ENCODE measurements at places on chromosomes 4 and X.

DNA sequence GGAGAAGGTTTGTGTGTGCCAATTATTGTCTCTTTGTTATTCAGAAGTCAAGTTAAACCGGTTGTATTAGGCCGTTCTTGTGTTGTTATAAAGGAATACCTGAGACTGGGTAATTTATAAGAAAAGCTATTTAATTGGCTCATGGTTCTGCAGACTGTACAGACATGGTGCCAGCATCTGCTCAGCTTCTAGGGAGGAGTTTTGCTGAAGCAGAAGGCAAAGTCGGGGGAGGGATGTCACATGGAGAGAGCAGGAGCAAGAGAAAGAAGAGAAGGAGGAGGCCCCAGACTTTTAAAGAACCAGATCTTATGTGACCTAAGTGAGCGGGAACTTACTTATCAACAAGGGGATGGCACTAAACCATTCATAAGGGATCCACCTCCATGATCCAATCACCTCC is 349.3 kb upstream of the PCDH18 start:
- no peak for DNase-seq

DNA sequence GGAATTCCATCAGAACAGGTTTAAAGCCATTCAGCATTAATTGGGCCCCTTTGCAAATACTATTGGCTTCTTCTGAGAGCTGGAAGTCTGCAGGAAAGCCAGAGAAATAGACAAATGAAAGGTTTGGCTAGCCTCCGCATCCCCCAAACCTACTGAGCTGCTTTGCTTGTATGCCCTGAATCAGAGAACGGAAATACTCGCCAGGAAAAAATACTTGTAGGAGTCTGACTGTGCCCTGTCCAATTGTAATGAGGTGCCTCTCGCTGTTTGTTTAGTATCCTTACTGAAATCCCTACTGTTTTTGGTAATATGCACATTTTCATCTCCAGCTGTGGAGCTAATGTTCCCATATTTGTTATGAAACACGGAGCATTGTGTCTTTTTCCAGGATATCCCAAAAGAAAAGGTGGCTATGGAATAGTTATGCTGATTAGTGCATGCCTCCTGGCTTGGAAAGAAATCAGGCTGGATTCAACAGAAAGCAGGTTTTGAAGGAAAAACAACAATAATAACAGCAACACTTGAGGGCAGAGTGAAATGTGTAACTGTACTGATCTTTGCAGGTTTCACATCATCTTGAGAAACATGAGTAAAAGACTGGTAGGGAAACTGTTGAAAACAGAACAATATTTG is 50.7 kb upstream of the NLGN4X start:
- DNase-seq = no peak

GRCh38 chr4:57114973-57115372 is 4.8 kb upstream of the IGFBP7 start:
- DNase-seq = no peak

DNA sequence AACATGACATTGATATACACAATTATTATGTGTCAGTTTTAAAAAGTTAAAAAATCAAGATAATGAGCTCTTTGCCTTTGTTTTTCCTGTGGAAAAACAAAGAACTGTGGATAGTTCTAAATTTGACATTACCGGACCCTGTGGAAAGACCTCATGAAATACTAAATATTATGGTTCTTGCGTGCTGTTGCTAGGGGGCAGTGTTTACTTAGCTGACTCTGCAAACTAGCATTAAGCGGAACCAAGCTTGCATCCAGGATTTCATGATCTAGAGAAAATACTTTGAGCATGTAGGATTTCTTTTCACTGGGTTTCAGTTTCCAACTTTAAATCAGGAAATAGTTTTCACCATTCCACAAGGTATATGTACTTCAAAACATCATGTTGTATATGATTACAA is 33.6 kb downstream of the CLCN4 start:
- no peak for DNase-seq

GRCh38 chrX:131405497-131405896 is 116.4 kb upstream of the IGSF1 start:
- no peak for DNase-seq

DNA sequence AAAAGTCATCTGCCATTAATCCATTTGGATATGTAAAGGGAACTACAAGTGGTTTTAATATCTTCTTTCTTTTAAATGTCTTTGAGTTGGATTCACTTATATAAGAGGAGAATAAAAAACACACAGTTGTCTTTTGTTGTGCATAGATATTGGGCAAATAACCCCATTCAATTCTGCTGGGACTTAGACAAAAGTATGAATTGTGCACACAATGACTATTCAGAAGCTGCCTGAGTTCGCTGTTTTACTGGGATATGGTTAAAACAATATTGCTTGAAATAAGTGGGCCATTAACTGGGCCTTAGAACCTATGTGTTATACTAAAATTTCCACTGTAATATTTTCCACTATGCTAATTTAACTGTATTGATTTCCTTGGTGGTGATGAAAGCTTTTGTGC is 71.7 kb downstream of the PCYT1B start:
- no peak for DNase-seq

- no peak for DNase-seq
Measured at GRCh38 chr4:38386005-38386551, 277.9 kb upstream of the KLF3 start.

DNA sequence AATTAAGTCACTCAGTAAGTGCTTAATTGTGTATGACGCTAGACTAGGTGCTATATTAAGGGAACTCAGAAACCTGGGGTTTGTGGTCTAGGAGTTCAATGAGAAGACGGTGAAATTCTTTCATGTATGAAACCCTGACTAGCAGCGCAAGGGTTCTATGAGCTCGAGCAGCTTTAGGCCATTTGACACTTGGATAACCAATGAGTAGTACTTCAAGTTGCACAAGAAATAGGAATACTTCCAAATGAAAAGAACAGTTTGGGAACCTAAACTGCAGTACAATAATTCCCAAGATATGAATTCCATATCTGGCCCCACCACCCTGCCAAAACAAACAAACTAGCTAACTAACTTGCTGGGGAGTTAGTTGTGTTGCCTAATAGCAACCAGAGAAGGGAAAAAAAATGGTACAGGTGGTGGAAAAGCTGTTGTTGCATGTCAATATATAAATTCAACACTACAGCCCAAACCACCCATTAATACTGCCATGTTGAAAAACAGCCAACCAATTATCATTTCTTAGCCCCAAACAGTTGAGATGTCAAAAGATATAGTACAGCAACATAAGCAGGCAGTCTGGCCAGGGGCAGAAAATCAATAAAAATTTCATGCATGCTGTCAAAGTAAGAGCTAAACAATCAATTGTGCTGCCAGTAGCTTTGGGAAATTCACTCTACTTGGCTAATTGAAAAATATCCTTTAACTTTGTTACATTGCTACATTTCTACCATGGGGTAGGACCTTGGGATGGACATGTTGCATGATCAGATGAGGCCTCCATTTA is 54.6 kb upstream of the MCF2 start:
- no peak for DNase-seq

DNA sequence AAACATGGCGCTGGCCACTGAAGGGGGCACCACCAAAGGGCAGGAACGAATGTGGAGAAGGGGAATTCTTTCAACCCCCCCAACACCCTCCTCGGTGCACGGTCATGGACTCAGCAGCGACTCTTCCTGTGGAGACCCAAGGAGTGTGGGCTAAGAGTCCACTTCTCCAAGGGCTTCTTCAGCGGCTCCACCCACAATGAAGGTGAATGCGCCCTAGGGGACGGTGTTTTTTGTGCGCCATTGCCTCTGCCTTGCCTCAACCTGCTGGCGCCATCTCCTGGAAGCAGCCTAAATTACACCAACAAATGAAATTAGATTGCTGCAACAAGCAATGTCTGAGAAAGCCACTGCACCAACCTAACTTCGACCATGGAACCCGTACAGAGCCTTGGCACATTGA is 169.2 kb upstream of the MAGEB18 start:
- peak; percentile 4 for DNase-seq

GRCh38 chr4:107131295-107131694 is 95.2 kb upstream of the DKK2 start:
- no peak for DNase-seq
